Activated naive CD4-positive, alpha-beta T cell treated with anti-CD3 and anti-CD28 coated beads for 36 hours (primary cell): ENCODE measurements at places on chromosomes 3 and 15.

DNA sequence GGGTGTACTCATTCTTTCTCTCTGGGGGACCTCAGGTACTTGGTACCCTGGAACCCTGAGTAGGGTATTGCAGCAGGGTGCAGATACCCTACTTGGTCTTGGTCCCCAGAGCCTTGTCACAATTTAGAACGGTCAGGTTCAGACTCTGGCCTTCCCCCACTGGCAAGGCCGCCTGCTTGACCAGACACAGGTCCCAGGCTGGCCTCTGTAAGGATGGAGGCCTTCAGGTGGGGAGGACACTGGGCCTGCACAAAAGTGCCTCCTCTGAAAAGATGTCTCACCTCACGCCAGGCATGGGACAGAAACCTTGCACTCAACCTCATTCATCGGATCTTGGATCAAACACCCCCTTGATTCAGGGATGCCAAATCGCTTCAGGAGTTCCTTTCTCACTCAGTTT, 158.4 kb downstream of the KLF13 start:
- DNase-seq, result no peak
- peaks cover 2% of the 10 kb centered on the region for H3K36me3 ChIP-seq
- H3K27ac ChIP-seq, result no peak overlapping the region

DNA sequence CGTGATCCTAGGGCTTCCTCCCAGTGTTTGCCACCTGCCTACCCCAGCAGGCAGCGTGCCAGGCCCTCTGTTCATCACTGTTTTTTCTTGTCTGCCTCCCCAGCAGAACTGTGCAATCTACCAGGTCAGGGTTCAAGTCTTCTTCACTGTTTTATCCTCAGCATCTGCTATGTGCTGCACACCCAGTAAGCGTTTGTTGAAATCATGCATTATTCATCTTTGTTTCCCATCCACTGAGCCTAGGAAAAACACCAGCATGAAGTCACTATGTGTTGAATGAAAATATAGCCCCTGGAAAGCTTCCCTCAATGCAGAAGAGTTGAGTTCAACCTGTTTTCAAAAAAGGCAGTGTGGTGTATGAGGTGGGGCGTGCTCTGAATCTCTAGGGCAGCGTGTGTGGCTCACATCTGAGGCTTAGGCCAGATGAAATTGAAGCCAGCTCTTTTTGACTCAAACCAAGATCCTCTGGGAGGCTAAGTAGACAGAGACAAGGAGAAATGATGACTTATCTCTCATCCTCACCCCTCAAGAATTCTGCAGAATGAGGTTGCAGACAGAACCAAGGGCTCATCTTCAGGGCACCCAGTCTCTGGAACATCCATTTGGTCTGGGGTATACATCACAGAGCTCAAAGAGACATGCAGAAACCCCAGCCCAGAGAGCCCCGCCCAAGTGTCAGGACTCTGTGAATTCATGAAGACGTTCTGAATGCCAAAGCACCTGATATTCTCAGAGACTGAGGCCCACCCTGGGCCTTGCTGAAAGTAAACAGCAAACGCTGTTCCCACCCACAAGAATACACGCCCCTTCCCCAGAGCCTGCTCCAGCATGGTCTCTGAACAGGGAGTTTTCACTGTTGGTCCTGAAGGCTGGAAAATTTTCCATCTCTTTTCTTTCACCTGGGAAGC, 5.7 kb upstream of the CAV3 start:
- H3K4me3 ChIP-seq, result no peak overlapping the region
- H3K27ac ChIP-seq, result no peak overlapping the region
- H3K27me3 ChIP-seq, result peaks cover 2% of the 10 kb centered on the region
- H3K4me1 ChIP-seq, result no peaks in the 10 kb centered on the region

DNA sequence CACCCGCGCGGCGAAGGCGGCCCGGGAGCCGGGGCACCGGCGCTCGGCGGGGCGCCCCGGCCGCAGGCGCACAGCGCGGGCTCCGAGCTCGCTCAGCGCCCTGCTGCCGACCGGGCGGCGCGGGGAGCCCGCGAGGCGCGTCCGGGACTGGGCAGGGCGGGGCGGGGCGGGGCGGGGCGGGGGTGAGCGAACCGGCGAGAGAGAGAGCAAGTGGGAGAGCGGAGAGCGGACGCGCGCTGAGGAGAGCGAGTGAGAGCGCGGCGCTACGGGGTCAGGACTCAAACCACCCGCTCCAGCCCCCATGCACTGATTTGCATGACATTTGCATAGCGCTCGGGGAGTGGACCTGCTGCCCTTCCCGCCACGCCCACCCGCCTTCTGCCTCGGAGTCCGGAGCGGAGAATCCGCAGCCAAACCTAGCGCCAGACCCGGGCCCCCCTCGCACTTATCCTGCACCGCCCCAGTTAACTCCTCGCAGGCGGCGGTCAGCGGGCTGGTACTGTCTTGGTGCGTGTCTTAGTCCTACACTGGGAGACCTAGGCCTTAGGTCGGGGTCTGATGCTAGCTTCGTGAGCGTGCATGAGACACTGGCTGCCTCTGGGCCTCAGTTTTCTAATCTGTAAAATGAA, at the start of gene MYLK:
MYLK (minus strand) TSS at position 130 of the 629 bp plus-strand sequence. CDS start 90,491 bp downstream, outside the sequence.
- H3K27me3 ChIP-seq, result peaks cover 57% of the 10 kb centered on the region
- no peak within 1 kb of the TSS for H3K27ac ChIP-seq
- peak; percentile 53 for DNase-seq

- H3K36me3 ChIP-seq, result no peaks in the 10 kb centered on the region
- no peak for DNase-seq
- H3K4me3 ChIP-seq, result no peak overlapping the region
- H3K27me3 ChIP-seq, result peaks cover 15% of the 10 kb centered on the region
- H3K27ac ChIP-seq, result no peak overlapping the region
- H3K4me1 ChIP-seq, result peaks cover 13% of the 10 kb centered on the region
Measured at GRCh38 chr3:122977746-122978466, 49.7 kb downstream of the SEMA5B start.

- no peak overlapping the region for H3K4me3 ChIP-seq
- no peak for DNase-seq
- no peaks in the 10 kb centered on the region for H3K4me1 ChIP-seq
- no peaks in the 10 kb centered on the region for H3K36me3 ChIP-seq
- H3K27me3 ChIP-seq, result no peaks in the 10 kb centered on the region
Measured at GRCh38 chr3:20552605-20553275, 366.7 kb upstream of the SGO1 start.

- DNase-seq, result no peak
- no peaks in the 10 kb centered on the region for H3K36me3 ChIP-seq
- peaks cover 16% of the 10 kb centered on the region for H3K27me3 ChIP-seq
- no peak overlapping the region for H3K4me3 ChIP-seq
- H3K4me1 ChIP-seq, result peaks cover 5% of the 10 kb centered on the region
Measured at GRCh38 chr3:171695426-171695825, 114.9 kb downstream of the PLD1 start.

GRCh38 chr3:11131371-11131770, 22.9 kb upstream of the HRH1 start:
- H3K36me3 ChIP-seq, result no peaks in the 10 kb centered on the region
- no peaks in the 10 kb centered on the region for H3K4me1 ChIP-seq
- H3K4me3 ChIP-seq, result no peak overlapping the region

- no peaks in the 10 kb centered on the region for H3K36me3 ChIP-seq
- no peak overlapping the region for H3K4me3 ChIP-seq
- no peak overlapping the region for H3K27ac ChIP-seq
Measured at GRCh38 chr15:85870216-85871014, 75.7 kb upstream of the KLHL25 start.

- H3K27me3 ChIP-seq, result no peaks in the 10 kb centered on the region
- no peaks in the 10 kb centered on the region for H3K36me3 ChIP-seq
- H3K4me3 ChIP-seq, result no peak overlapping the region
- peaks cover 63% of the 10 kb centered on the region for H3K4me1 ChIP-seq
Measured at GRCh38 chr15:70244978-70245542, 147.3 kb upstream of the TLE3 start.
